Parietal lobe (tissue), 2 donors: ENCODE measurements at places on chromosomes 2 and 18. TPM values are rescaled to one million over a fixed set of nuclear protein-coding genes. Genes with fewer than 3 reads are reported as not detected.

Gene RFX8
- not detected for total RNA-seq

Gene KCNJ13
- total RNA-seq: 3.8 TPM

Gene DLX2
- 9.4 TPM for total RNA-seq

Gene CPLX4
- total RNA-seq: not detected

Gene CYS1
- total RNA-seq: not detected
